Stimulated activated CD8-positive, alpha-beta memory T cell treated with anti-CD3 and anti-CD28 coated beads, Interleukin-7, amount 100 ng/mL, for 24 hours (primary cell): ENCODE measurements at places on chromosomes 7 and 10.

DNA sequence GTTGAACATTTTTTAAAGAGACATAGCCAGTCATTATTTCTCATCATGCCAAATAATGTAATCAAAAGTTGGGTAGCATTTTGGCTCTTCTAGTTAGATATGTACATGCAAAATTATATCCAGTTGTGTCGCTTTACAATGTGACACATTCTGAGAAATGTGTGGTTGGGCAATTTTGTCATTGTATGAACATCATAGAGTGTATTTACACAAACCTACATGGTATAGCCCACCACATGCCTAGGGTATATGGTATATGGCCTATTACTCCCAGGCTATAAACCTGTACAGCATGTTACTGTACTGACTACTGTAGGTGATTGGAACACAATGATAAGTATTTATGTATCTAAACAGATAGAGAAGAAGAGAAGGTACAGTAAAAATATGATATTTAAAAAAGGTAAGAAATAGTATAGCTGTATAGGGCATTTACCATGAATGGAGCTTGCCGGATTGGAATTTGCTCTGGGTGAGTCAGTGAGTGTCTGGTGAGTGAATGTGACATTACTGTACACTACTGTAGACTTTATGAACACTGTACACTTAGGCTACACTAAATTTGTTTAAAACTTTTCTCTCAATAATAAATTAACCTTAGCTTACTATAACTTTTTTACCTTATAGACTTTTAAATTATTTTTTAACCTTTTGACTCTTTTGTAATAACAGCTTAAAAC, 16.5 kb downstream of the ZNF365 start:
- DNase-seq: no peak

DNA sequence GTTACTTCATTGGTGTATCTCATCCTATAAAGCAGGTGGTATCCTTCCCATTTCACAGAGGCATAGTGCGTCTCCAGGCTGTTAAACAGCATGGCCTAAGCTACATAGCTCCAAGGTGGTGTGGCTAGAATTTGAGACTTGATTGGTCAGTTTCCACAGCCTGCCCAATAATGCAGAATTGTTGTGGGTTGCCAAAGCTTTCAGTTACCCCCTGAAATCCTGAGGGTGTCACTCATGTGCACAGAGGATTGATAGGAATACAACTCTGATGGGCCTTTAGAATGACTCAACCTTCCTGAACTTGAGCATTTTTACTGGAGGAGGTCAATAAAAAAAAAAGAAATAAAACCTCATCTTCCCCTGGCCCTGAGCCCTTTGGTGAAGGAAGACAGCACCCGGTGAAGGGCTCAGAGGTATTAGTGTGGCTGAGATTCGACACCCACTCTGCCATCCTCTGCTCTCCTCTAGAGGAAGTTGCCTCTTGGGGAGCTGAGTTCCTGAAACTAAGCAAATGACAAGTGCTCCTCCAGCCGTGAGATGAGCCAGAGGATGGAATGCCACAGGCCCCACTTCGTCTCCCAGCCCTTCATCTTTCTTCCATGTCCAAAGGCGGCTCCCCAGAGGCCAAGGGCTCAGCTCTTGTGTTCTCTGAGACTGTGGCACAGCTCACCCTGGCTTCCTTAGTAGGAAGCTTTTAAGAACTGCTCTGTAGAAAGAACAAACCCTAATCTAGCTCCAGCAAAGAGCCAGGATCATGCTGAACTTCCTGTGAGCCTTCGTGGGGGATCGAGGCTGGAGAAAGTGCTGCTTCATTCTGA, 1.0 kb downstream of the ACSL5 start:
- no peak for DNase-seq

DNA sequence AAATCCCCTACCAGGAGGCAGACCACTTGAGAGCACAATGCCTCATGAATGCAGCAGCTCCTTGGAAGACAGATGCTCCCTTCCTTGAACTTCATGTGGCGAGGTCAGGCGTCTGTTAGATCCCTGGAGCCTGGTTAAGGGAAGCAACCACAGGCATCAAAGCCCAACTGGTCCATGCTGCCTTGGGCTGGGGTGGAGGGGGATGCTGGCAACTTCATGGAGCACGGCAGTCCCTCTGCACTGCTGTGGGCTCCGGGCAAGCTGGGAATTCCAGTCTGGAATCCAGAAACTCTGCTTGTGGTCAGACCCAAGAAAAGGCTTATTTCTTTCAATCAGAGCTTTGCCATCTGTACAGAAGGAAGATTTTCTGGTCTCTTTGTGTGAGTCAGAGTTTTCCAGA, 130.4 kb downstream of the PFKFB3 start:
- DNase-seq: no peak

- DNase-seq: no peak
Observed at GRCh38 chr10:100209303-100209702, 20.1 kb downstream of the CHUK start.

- no peak for DNase-seq
Observed at GRCh38 chr10:17961551-17962422, 10.1 kb downstream of the SLC39A12 start.

- DNase-seq: no peak
Observed at GRCh38 chr7:150871601-150872000, 19.3 kb downstream of the AOC1 start.

DNA sequence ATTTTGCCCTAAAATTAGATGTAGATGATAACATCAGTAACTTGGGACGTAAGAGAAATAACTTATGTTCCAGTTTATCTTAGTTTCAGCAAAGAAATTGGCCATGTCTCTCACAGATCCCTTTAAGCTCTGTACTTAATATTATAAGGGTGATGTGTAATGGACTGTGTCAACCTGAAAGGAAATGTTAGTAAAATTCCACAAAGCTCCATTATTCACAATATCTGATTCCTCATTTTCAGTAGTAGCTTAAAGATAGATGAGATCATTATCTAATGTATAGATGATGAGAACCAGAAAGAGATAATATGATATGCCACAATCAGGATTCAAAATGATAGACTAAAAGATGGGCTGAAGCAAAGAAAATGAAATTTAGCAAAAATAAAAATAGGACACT, 316.8 kb upstream of the CHRM2 start:
- DNase-seq: no peak

DNA sequence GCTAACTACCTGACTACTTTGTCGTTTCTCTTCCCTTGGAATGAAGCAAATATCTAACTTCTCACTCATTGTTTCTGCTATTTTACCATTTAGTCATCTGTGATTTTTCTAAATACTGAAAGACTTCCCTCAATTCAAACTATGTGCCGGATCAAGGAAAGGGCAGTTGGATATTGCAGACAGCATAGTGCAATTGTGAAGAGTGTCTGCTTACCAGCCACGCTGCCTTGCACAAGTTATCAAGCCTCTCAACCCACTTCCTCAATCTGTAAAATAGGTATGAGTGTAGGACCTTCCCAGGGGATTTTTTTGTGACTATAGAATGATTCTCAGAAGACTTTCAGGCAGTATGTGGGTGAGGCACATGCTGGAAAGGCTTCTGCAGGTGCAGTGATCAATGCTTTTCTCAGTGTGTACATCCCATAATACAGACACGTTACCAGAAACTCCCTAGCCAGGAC, 54.3 kb downstream of the EGFR start:
- no peak for DNase-seq

DNA sequence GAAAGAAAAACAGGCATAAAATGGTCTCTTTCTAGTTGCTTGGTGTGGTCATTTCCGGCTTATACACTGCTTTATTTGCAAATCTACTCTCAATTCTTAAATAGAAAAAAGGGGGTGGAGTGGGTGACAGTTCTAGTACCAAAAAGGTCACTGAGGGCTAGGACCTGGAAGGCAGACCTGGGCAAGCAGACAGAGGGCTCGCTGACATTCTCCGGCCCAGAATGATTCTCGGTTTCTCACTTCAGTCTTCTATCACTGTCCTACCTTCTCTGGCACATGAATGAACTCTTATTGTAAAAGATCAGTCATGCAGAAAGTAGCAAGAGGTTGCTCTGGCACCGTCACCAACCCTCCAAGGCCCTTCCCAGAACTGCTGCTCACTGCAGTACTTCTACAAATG, 54.0 kb downstream of the MALSU1 start:
- no peak for DNase-seq

GRCh38 chr7:52369922-52370321, 665.5 kb upstream of the POM121L12 start:
- DNase-seq: no peak

GRCh38 chr7:126445991-126446390, 806.8 kb downstream of the GRM8 start:
- DNase-seq: no peak

GRCh38 chr7:28658381-28658780, 246.1 kb downstream of the CREB5 start:
- DNase-seq: no peak

DNA sequence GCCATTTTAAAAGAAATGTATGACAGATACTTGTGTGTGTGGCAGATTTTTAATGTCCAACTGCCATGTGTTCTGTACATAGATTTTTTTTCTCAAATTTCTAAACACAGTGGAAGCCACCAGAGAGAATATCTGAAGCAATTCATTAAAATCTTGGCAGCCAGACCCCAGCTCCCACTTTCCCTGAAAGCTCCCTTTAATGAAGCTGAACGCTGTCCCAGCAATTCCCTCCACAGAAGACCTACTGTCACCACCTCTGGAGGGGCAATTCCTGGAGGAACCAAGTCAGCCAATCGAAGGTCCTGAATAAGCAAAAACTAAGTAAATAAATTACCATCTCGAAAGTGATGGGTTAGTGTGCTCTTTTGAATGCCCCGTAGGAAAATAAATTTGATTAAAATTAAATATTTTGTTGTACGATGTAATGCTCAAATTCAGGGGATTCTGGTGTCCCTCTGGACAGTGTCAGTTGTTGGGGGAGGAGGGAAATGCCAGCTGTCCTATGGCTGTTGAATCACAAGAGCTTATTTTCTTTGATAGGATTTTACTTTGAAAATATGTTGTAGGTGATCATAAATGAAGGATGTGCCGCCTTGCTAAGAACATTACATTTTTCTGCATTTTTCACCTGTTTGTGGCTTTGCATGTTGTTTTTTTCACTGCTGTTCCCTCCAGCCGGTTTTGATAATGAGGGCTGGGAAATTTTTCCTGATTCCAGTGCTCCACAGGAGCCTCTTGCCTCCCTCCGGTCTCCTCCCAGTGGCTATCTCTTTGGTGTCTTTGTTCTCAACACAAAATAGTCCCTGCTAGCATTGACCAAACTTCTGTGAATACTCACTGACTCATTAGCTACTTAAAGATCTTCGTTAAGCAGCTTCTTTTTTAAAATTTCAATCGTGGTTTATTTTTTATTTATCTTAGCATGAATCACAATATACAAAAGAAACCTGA, 9.2 kb upstream of the GSAP start:
- no peak for DNase-seq

GRCh38 chr7:117777335-117778142, 95.7 kb downstream of the CTTNBP2 start:
- no peak for DNase-seq

- no peak for DNase-seq
Observed at GRCh38 chr7:77954773-77955555, 156.4 kb downstream of the PHTF2 start.

- DNase-seq: no peak
Observed at GRCh38 chr10:2881720-2882620, 185.4 kb upstream of the PFKP start.

DNA sequence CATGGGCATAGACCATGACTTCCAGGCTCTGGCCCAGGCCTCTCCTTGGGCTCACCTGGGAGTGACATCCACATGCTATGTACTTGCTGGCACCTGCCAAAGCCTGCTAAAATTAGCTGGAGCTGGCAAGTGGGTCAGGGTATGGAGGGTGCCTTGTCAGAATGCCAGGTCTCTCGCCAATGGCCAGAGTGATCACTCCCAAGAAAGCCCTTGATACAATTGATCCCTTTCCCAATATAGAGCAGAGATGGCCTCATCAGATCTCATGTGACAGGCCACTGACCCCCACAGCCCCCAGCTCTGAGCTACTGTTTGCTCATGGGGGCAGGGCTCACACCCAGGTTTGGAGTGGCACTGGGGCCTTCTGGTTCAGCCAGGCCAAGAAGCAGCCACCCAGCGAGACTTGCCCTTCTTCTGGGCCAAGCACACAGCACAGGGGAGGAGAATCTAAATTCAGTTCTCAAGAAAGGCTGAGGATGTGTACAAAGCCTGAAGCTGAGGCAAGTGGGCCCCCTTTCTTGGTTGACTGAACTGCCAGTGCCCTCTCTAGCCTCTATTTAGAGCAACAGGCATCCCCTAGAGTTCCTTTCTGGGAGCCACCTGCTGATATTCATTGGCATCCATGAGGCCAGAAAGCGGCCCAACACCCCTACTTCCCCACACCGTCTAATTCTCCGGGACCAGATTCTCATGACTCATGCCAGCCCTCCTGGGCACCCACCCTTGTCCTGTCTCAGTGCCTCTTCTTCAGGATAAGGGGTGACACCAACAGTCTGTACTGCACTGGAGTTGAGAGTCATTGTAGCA, 18.9 kb upstream of the MYL7 start:
- no peak for DNase-seq

- DNase-seq: no peak
Observed at GRCh38 chr10:30598105-30598776, 31.3 kb downstream of the LYZL2 start.

- DNase-seq: no peak
Observed at GRCh38 chr10:4359003-4359402, 467.0 kb upstream of the AKR1E2 start.
